ENCODE measurements at places on chromosomes 2 and 18. TPM values are rescaled to one million over a fixed set of nuclear protein-coding genes. Genes with fewer than 3 reads are reported as not detected.

The MAP3K19 gene
- polyA plus RNA-seq: not detected

The SIX3 gene
- polyA plus RNA-seq: not detected

The CPLX4 gene
- not detected for polyA plus RNA-seq

The ALPP gene
- not detected for polyA plus RNA-seq

The CTLA4 gene
- not detected for polyA plus RNA-seq

The SMYD1 gene
- 326 TPM for polyA plus RNA-seq

The SPEG gene
- 208 TPM for polyA plus RNA-seq

The RAD51AP2 gene
- 0.25 TPM for polyA plus RNA-seq

The NETO1 gene
- polyA plus RNA-seq: not detected

The MAPK4 gene
- polyA plus RNA-seq: 9.7 TPM

The MARCO gene
- polyA plus RNA-seq: 1.4 TPM

GRCh38 chr2:179749210-179749609 lies 112.2 kb downstream of the ZNF385B start:
- DNase-seq: no peak

DNA sequence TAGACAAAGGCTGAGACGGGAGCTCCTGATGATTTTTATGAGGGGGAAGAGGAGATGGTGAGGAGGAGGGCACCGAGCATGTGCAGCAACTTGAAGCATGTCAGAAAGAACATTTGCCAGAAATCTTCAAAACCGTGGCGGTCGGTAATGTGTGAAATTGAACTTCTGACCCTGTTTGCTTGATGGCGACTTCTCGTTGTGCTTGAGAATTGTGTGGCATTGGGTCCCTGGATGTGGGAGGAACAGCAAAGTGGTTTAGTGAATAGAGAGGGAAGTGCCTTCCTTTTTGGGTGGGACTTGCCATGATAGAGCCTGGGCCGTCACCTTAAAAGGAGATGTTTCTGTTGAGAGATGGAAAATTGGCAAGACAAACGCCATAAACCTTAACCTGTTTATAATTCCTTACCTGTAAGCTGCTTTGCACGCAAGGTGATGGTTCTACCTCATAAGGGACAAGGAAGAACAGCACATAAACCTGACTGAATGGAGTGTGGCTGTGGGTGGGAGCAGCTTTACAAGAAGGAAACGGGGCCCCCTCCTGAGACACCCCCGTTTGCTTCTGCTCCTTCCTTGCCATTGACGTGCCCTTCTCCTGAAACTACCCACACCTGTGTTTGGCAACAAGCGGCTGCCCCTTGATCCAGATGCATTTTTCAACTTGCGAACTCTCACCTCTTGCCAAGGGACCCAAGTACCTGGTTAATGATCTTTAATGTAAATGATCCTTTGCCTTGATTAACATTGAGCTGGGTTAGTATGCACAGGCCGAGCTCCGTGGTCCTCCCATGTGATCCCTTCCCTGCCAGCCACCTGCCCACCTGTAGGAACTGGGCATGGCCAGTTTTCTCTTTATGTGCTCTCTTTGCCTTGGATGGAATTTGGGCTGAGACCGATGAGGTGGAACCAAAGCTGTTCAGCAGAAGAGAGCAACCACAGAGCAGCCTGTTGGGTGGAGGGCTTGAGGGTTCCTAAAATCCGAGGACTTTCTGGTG lies 153.2 kb downstream of the NEDD4L start:
- no peak for DNase-seq

DNA sequence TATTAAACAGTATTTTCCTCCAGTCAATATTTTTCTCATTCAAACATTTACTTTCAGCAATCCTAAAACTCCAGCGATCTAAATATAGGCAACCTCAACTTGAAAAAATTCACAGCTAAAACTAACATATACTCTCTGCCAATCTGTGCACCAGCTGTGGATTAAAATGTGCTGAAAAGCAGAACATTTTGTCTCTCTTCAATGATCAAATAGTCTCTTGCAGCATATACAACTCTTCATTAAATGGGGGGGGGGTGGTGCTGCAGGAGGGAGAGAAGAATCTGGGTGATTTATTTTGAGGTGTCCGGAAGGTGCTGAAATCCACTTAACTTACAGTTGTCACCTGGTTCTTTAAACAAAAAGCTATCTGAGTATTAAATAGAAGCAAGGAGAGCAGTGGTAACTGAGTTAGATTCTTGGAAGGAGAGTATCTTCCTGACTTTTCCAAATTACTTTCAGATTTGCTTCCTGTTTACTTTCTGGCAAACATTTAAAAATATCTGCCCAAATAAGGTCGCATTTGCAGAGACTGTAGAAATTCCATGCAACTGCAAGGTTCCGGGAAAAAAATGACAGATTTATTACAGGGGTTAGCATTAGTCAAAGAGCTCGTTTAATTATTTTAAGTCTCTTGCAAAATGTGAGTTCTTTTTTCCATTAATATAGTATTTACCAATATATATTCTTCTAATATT lies 904.7 kb upstream of the ACVR2A start:
- peak; percentile 4 for DNase-seq

DNA sequence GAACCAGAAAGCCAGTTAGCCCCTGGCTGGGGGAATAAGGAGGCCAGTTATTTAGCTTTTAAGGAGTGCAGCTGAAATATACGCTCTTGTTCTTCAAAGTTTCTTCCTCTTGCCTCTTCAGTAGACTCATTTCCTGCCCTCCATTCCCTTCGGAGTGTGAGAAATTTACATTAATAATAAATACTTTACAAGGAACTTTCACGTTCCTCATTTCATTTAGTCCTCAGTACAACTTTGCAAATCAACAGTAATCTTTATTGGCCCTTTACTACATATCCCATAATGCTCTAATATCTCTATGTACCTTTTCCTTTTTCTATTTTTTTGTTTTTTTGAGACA lies 15.6 kb downstream of the PLCD4 start:
- DNase-seq: no peak

DNA sequence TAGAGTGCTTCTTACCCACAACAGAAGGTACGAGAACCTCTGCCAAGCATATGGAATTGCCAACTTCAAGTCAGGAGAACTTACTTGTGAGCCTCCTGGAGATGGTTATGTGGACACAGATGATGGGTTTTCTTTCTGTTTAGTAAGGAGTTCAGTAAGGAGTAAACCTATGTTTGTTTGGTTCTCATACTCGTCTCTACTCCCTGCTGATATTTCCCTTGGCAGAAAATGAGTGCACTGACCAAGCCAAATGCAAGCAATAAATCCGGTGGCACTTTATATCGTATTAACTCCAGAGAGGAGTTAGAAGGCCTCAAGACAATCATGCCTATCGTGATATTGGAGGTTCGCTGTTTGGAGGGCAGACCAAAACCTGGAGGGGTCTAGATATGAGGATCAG lies 83.2 kb upstream of the CYP1B1 start:
- DNase-seq: no peak

DNA sequence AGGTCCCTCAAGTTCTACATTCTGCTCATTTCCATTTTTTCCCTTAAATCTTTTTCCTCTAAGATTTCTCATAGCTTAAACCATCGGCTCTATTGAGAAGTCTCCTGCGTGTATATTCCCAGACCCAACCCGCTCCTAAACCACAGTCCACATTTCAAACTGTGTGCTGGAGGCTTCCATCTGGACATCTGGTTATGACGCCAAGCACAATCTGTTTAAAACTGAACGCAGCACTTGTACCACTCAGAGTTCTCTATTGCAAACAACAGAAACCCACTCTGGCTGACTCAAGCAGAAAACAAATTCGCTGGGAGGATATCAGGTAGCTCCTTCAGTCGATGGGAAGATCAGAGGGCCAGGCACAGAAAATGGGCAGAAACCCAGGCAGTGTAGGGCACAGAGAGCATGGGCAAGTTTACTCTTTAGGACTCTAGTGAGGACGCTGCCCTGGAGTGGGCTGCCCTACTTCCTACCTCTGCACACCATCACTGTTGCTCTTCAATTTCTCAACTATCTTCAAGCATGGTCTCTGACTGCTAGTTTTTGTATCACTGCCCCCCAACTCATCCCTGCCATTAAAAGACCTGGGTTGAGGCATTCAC lies 5.6 kb upstream of the EML4 start:
- DNase-seq: no peak

- peak; percentile 76 for DNase-seq
Measured at GRCh38 chr2:172465417-172466334, 38.3 kb downstream of the ITGA6 start.

GRCh38 chr2:84700006-84700405 lies 180.9 kb downstream of the TRABD2A start:
- no peak for DNase-seq

GRCh38 chr2:208579678-208580077 lies 173.1 kb downstream of the PTH2R start:
- DNase-seq: no peak

DNA sequence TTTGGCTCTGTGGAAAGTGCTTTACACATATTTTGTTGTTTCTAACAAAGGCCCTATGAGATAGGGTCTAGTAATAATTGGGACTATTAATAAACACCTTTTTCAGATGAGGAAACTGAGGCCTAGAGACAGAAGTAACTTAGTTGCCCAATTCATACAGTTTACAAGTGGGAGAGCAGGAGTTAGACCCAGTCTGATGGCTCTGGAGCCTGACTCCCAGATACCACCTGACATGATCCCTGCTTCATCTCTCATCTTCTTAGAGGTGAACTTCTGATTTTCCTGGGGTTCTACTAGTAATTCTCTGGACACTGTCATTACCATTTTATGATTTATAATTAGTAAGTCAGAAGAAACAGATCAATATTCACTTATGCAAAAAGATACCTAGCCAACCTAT lies 49.1 kb upstream of the OTX1 start:
- no peak for DNase-seq

- no peak for DNase-seq
Measured at GRCh38 chr2:108616318-108616717, 82.0 kb downstream of the LIMS1 start.

DNA sequence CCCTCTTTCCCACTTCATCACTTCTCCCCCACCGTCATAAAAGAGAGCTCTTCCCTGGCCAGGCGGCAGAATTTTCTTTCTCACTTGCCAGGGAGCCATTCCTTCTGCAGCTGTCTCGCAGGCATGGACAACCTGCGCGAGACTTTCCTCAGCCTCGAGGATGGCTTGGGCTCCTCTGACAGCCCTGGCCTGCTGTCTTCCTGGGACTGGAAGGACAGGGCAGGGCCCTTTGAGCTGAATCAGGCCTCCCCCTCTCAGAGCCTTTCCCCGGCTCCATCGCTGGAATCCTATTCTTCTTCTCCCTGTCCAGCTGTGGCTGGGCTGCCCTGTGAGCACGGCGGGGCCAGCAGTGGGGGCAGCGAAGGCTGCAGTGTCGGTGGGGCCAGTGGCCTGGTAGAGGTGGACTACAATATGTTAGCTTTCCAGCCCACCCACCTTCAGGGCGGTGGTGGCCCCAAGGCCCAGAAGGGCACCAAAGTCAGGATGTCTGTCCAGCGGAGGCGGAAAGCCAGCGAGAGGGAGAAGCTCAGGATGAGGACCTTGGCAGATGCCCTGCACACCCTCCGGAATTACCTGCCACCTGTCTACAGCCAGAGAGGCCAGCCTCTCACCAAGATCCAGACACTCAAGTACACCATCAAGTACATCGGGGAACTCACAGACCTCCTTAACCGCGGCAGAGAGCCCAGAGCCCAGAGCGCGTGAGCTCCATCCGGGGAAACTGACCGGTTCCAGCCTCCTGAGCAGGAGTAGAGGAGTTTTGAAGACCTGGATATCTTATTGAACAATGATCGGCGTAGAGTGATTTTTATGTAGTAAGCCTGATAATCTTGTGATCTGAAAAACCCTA lies at the start of gene MSGN1:
TSS of gene MSGN1 (plus strand) at position 65 of the 850 bp plus-strand sequence. CDS start at position 124, 59 bp downstream.
- no peak for DNase-seq

DNA sequence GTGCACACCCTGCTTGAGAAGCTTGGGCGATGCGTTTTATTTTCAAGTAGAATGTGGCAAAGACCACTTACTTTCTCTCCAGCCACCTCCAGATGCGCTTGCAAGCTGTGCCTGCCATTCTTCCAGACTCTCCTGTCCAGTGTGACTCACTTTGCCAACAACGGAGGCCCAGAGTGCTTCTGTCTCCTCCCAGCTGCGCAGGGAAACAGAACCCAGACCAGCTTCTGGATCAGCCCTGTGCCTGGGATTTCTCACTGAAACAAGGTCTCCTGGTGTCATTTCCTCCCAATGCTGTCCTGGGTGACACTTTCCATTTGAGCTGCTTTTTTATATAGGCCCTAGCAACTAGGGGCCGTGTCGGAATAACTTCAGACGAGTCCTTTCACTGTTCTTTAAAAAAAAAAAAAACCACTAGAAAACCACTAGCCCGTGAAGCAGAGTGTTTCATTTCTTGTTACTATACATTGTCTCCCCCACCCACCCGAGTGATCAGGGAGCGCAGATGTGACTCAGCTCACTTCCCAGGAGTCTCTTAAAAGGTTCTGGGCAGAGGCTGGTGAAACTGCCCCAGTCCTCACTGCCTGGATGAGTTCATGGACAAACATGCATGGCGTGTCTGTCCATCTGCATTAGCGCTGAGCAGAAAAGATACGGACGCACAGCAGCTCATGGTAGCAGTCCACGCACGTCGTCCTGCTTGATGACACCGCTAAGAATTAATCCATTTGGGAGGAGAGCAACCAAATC lies 25.3 kb upstream of the RPL31 start:
- DNase-seq: no peak

DNA sequence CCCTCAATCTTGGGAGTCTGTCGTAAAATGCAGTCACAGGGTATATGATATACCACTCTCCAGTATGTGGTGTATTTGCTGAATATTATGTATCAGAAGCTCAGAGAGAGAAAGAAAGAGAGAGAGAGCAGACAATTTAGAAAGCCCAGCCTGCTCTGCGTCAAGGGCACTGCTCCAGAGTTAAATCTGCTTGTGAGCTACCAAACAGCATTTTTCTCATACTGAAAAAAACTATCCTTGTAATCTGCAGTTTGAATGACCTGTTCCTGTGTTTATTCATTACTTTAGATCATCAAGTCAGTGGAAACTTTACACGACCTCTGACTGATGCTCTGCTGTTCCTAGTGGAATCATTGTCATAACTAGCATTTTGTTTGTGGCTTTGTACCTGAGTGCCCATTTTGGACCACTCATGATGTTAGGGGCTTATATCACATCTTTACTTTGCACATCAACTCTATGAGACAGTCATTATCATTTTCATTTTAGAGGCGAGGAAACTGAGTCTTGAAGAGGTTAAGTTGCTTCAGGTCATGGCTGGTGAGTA lies 89.2 kb upstream of the PELI1 start:
- no peak for DNase-seq

DNA sequence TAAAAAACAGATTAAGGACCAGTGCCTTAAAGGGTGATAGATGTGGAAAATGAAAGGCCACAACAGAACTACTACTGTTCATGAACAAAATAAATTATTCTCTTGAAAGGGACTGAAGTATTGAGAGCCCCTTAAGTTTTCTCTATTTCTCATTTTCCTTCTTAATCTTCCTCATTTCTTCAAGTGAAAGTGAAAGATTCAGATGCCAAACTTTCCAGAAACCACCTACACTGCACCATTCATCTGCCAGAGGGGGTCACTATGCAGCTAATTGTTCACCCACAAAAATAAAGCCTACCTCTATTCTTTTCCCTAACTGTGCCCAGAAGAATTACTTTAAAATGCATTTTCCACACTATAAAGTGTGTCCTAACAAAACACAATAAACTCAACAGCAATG lies 140.1 kb downstream of the NR4A2 start:
- no peak for DNase-seq

GRCh38 chr2:130261970-130262760 lies 63.9 kb upstream of the TUBA3E start:
- no peak for DNase-seq

All from hindlimb muscle (tissue), 1 donor.